ENCODE measurements at places on chromosomes 16 and 17.

- no peak for DNase-seq
These were observed 25.0 kb downstream of the CDK12 start for GRCh38 chr17:39486242-39486641.

DNA sequence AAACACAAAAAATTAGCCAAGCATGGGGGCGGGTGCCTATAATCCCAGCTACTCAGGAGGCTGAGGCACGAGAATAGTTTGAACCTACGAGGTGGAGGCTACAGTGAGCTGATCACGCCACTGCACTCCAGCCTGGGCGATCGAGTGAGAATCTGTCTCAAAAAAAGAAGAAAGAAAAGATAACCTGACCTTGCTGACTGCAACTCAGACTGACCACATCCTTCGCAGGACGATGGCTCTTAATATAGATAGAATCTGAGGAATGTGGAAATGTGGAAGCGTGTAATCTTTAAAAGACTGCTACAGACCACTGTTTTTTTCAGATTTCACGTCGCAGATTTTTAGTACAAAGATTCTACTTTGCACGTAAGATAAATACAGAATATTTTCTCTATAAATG, 37.8 kb downstream of the KLHDC4 start:
- no peak for DNase-seq

DNA sequence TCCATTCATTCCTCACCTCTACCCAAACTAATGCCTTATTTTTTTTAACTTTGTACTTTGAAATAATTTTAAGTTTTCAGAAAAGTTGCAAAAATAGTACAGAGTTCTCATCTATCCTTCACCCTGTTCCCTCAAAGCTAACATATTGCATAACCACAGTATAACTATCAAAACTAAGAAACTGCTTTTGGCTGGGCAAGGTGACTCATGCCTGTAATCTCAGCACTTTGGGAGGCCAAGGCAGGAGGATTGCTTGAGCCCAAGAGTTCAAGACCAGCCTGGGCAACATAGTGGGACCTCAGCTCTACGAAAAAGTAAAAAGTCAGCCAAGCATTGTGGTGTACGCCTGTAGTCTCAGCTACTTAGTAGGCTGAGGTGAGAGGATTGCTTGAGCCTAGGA, 147.7 kb downstream of the SKAP1 start:
- no peak for DNase-seq

- DNase-seq = no peak
These were observed 5.6 kb upstream of the XPO6 start for GRCh38 chr16:28217326-28217725.

DNA sequence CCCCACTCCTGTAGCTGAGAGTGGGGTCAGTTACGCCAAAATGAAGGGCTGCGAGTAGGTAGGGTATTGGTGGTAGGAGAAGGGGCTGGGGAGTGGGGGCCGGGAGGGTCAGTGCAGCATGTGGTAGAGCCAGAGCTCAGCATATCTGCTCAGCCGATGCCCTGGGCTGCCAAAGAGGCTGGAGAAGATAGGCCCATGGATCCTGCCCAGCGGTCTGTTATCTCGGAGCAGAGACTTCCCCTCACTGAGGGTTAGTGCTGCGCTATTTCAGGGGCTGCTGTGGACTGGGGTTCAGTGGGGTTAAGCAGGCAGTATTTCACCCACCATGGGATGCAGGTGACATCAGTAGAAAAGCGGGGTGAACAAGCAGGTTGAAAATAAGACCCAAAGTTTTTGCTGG, 19.7 kb downstream of the RHBDL3 start:
- no peak for DNase-seq

All from NCI-H748 treated with DMSO at 0.1 percent for 48 hours (cell line).